ENCODE measurements at places on chromosomes 7 and 10.

- DNase-seq: no peak
Observed at GRCh38 chr7:21568762-21569161, 25.9 kb downstream of the DNAH11 start.

GRCh38 chr7:80014511-80014910, 120.1 kb upstream of the GNAI1 start:
- DNase-seq: no peak

DNA sequence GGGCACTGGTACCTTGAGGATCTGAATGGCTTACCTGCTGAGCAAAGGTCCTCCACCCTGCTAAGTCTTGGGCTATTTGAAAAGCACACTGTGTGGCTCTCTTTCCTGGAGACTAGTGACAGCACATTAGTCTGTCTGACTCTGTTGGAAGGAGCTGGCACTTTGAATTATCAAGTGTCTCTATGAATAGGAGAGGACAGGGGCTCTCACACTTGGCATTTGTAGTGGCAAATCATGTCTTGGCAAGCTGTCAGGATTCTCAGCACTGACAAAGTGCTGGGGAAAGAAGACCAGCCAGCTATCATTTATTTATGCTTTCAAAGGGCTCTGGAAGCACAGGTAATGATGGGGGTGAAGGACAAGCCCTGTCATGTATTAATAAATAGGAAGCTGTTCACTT, 62.8 kb downstream of the MTPN start:
- DNase-seq: no peak

GRCh38 chr7:113141803-113142202, 23.4 kb upstream of the SMIM30 start:
- DNase-seq: no peak

DNA sequence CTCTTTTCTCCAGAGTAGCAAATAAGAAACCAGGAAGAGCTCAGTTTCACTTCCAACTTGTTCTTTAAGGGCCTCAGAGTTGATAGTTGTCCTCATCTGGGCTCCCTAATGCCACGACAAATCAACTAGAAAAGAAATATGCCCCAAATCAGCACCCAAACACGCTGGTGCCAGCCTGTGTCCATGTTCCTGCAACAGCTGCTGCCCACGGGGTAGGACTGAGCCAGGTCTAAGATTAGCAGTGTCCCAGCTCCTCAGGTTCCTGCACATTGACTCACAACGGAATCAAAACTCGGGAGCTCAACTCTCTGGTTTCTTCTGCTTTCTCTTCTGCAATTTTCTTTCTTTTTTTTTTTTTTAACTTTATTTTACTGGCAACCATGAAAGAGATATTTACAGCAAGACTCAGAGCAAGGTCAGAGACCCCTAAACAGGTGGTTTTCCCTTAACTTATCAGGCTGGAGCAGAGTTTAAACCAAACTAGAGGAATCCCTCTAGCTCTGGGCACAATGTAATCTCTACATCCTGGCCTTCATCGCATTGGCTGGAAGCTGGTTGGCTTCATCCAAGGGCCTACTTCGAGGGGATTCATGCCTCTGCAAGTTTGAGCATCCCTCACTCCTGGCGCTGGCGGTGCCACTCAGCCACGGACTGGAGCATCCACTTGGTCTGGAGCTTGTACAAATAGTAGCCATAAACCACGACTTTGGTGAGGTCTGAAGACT, 126.1 kb downstream of the PFKFB3 start:
- DNase-seq: no peak

- DNase-seq: no peak
Observed at GRCh38 chr7:42833411-42833810, 78.5 kb downstream of the C7orf25 start.

GRCh38 chr7:125197731-125198393, 268.2 kb upstream of the POT1 start:
- no peak for DNase-seq

DNA sequence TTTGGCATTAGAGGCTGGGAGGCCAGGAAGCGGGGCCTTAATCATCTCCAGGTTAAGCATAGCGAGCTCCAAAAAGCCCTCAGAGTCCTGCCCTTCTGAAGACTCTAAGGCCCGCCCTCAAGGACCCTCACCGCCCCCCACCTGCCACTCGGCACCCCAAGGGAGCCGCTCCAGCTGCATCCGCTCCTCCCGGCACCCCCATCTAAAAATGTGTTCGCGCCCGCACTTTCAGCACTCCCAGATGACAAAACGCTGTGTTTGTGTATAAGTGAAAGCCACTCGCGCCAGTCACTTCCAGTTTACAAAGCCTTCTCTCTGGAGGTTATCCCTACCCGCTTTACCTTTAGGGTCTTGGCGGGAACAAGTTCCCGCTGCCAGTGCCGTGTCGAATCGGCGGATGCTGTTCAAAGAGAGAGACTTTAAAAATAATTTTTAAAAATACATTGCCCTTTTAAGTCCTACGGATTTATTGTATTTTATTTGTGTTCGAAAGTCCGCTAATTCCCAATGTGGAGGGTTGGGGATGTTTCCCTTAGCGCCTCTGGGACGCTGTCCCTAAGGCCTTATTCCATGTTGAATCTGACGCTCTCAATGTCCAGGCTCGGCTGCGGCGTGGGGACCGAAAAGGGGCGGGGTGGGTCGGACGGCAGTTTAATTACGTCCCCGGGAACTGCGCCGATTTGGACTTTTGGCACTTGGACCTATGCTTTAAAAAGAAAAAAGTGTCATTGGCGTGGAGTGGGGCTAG, at the start of the genes DCLRE1A and NHLRC2:
Gene DCLRE1A, minus strand, starts transcription at position 70 of the 748 bp plus-strand sequence. CDS start 900 bp downstream, outside the sequence.
Gene NHLRC2, plus strand, starts transcription at position 649 of the 748 bp plus-strand sequence. CDS start 212 bp downstream, outside the sequence.
- peak; percentile 38 for DNase-seq

GRCh38 chr7:213324-213993, 21.1 kb downstream of the FAM20C start:
- no peak for DNase-seq

GRCh38 chr10:71323407-71323806, 4.3 kb downstream of the SLC29A3 start:
- peak; percentile 40 for DNase-seq

DNA sequence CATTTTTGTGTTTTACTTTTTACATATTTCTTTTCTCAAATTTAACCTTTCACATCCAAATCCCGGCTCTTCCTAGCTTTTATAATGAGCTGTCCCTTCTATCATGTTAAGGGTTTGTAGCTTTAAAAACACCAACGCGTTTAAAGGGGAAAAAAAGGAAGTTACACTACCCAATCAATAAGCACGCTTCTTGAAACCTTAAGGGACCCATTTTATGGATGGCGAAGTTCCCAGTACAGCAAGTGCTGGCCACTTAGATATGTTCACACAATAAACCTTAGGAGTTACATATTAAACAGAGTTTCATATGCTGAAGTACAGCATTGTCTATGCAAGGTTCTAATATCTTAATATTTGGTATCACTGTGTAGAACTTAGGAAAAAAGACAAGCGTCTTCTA, 1.8 kb downstream of the GNG11 start:
- DNase-seq: no peak

- no peak for DNase-seq
Observed at GRCh38 chr7:84271543-84271942, 77.0 kb upstream of the SEMA3A start.
